Upper lobe of left lung (tissue), 6 donors: ENCODE measurements at places on chromosomes 2 and 18.

- no peak for DNase-seq
Observed at GRCh38 chr2:143526498-143526897, 397.3 kb downstream of the ARHGAP15 start.

DNA sequence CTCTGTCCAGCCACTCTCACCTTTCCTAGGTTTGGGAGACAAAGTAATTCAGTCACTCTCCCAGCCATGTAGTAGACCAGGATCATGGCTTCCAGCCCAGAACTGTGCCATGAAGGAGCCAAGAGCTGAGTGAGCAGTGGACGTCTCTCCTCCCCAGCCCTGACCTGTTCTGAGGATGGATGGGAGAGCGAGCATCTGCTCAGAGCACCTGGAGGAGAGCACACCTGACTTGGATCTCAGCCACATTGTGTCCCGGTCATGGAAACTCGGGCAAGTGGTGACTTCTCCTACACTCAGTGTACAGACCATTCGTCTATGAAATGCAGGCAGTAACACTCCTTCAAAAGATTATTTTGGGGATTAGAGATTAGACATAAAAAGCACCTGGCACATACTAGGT lies 299.7 kb downstream of the TNS1 start:
- DNase-seq = no peak

DNA sequence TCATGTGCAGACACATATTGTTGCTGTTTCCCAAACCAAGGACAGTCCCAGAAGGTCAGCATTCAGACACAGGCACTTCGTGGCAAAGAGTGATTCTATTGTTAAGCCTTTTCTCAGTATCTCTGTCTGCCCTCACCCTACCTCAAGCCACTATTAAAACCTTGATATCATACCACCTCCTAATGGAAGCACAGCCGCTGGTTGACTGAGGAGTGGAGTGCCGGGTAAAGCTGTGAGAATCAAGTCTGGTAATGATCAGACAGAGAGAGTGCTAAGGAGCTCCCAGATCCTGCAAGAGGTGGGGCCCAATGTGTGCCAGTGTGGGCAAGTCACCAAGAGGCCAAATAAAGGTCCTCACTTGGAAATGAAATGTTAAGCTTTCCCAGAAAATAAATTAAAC lies 819.5 kb downstream of the BCL11A start:
- DNase-seq = no peak

DNA sequence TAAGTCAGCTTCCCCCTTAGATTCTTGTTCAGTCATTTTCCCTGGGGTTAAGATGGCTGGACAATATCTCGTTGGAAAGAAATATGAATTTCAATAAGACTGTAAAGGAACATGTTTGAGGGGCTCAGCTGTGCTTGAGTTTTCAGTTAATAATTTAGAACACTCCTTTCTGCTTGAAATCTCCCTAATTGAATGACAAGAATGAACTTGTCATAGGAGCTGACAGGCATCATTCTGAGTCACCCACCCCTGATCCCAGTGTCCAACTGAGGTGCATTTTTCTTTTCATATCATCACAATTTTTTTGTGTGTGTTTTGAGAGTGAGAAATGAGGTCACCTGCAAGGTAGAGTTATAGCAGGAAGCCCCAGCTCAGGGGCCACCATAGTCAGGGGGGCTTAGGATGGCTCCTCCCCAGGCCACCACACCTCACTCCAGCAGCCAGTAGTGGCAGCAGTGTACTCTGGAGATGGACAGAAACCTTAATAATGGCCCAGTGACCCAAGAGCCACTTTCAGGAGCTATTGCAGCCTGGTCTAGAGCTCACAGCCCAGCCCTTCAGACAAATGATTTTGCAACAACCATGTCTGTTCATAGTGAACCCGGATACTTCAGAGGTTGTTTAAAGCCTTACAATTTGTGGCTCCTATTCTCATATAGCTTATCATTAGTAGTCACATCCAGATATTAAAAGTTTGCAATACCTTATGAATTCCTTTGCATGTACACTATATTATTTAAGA lies 174.5 kb downstream of the MAIP1 start:
- no peak for DNase-seq

- DNase-seq = no peak
Observed at GRCh38 chr2:181163139-181163538, 182.7 kb downstream of the UBE2E3 start.

DNA sequence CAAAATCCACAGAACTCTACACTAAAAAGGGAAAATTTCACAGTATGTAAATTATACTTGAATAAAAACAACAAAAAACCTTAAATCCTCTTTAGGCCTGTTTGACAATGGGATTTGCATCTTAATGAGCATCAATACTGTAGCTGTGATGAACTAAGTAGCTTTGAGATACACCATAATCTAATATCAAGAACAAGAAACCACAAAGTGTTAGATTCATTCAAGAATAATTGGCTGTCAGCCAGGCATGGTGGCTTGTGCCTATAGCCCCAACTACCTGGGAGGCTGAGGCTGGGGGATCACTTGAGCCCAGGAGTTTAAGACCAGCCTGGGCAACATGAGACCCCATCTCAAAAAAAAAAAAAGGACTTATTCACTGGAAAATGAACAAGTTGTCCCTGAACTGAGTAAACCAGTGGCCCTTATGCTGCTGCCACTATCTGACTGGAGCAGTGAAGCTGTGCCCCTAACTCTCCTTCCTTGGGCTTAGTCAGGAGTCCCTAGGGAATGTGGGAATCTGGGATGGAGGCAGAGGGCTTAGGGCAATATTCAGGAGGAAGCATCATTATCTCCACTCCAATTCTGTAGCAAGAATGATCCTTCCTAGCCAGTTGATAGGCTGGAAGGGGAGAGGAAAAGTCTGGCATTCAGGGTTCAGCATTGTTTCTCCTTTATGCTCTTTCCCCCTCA lies 88.5 kb downstream of the PRKCE start:
- no peak for DNase-seq

DNA sequence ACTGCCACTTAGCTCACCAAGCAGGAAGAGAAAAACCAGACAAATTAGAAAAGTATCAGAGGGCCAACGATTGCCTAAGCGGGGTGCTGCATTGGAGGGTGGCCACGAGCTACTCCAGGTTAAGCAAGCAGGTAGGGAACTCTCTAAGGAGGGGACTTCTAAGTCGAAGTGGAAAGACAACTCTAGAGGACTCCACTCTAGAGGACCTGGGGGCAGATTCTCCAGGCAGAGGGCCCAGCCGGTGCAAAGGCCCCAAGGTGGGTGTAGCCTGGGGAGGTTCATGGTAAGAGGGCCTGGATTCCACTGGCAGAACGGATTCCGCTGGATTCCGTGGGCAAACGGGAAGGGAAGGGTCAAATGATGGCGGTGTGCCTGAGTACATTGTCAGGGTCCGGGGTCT lies 12.7 kb downstream of the FBLN7 start:
- no peak for DNase-seq

DNA sequence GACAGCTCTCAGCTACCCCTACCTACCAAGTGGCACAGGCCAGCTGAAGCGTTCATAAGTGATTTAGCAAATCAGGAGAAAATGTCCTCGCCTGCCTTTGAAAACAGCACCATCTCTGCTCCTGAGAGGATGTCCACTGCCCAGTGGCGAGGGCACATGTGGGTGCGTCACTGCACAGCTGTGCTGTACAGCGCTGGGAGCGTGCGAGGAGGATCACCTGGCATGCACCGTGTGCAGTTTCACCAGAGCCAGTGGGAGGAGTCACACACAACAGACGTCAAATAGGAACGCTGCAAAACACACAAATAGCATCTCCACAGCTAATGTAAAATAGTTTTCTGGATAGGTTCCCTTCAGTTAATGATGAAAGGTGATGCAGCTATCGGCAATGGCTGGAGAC lies 154.1 kb downstream of the HDAC4 start:
- DNase-seq = no peak

DNA sequence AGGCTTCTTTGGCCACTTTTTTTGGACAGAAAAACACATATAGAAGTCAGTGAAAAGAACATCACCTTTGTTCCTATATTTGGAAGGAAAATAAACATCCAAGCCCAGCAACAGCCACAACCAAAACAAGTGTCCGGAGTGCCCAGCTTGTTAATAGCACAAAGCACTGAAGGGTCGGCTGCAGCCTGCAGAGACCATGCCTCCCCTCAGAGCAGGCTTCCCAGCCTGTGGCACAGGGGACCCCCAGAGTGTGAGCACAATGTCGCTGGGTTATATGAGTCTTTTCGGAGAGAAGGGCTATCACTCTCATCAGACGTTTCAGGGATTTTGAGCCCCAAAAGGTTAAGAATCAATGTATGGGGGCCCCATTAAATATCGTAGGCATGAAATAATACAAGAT lies 6.2 kb upstream of the CIDEA start:
- DNase-seq = no peak

GRCh38 chr2:226777611-226778010 lies 22.0 kb downstream of the IRS1 start:
- DNase-seq = no peak

DNA sequence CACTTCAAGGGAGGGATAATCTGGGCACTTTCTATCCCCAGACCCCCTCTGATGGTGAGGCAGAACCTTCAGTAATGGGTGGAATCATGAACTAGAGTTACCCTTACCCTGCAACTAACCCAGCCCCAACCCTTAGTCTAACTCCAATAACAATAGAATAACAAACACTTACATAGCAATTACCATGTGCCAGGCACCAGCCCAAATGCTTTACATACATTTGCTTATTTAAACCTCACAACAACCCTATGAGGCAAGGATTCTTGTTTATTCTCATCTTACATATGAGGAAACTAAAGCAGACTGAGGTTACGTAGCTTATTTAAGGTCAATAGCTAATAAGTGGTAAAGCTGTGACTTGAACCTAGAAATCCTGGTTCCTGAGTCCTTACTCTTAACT lies 132.8 kb downstream of the CYP26B1 start:
- DNase-seq = no peak

- no peak for DNase-seq
Observed at GRCh38 chr2:20444101-20444992, 2.5 kb upstream of the RHOB start.
